ENCODE measurements at places on chromosomes 7 and 10.

GRCh38 chr7:142405122-142405765, 147.4 kb upstream of the PRSS58 start:
- DNase-seq: no peak

DNA sequence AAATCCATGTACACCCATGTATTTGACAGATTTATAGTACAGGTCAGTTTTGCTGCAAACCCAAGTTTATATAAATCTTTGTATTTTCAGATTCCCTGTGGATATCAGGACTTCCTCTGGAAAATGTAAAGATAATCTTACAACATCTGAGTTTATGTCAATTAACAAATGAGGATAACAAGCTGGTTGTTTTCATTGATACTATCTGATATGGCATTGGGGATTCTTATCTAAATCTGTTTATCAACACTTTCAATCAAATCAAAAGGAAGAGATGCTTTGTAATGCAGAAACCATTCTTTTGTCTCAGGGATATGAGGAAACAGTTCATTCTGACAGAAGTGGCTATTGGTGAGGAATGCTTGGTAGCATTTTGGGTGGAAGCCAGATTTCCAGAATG, 64.9 kb upstream of the FAM204A start:
- no peak for DNase-seq

DNA sequence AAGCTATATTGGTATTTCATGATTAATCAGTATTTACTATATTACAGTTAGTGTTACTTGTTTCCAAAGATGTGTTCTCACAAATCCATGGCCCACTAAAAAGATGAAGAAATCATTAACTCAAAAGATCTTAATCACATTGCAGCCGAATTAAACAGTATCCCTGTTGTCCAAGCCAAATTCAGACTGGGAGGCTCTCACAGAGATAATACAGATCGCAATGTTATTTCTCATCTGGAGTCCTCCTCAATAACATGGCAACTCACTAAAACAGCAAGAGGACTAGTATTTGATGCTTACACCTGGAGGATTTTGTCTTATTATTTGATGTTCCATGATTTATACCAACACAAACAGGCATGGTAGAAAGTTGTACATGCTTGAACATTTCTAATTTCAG, 23.4 kb downstream of the CYP51A1 start:
- DNase-seq: no peak

DNA sequence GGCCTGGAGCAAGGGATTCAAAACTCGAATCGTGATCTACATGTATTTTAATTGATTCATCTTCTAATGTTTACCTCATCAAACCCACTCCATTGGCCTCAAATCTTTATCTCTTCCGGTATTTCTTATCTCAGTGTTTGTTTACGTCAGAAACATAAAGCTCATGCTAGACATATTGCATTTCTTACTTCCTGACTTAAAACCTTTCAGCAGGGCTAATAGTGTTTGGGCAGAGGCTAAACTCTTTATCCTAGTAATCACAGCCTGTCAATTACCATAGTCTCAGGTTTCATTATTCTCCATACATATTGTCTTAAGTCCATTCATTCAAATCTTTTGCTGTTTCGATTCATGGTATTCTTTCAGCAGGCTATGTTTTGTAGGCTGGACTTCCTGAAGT, 81.3 kb upstream of the AGR3 start:
- no peak for DNase-seq

GRCh38 chr7:31315758-31316157, 24.8 kb downstream of the NEUROD6 start:
- no peak for DNase-seq

GRCh38 chr7:21086688-21087087, 300.0 kb upstream of the SP8 start:
- no peak for DNase-seq

DNA sequence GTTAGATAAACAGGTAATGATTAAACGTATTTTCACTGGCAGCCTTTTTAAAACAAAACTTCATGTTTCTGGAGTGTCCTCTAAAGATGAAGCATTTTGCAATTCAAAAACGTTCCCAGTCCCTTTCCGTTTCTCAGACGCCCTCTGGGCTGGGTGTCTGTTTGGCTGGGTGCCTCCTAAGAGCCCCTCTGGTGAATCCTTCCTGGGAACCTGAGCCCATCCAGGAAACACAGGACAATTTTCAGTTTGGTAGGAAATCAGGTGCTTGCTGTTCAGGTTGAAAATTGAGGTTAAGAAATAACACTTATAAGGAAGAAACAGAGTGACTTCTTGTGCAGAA, 76.7 kb downstream of the CHN2 start:
- no peak for DNase-seq

DNA sequence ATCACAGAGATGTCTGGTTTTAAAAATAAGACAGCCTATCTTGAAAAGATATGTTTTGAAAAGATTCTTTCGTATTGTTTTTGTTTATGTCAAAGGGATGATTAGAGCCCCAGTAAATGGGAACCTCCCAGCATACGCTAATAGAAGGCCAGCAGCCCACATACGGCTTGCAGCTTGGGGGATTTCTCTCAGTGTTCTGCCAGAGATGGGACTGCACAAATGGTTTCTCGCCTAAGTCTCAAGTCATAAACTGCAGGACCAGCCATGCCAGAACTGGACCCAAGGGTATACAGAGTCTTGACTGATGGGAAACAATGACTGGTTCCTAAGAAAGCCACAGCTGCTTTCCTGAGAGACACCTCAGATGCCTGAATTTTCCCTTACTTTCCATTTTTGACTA, 306.9 kb upstream of the DGKB start:
- no peak for DNase-seq

GRCh38 chr7:40506158-40506557, 371.4 kb downstream of the SUGCT start:
- DNase-seq: no peak

DNA sequence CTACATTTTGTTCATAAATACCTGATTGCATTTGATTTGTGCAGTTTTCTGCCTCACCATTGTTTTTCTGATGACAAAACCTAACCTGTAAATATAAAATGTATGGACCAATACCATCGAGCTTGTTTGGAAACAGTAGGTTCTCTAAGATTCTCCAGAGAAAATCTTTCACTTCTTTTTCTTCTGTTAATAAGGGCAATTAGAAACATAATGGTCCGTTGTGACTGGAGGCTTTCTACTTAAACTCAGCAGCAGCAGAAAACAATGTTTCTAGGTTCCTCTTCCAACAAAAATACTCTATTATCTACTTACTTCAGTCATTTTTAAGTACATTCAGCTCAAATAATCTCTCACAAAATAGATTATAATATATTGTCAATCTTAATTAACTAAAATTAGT, 601.5 kb downstream of the PHTF2 start:
- no peak for DNase-seq

DNA sequence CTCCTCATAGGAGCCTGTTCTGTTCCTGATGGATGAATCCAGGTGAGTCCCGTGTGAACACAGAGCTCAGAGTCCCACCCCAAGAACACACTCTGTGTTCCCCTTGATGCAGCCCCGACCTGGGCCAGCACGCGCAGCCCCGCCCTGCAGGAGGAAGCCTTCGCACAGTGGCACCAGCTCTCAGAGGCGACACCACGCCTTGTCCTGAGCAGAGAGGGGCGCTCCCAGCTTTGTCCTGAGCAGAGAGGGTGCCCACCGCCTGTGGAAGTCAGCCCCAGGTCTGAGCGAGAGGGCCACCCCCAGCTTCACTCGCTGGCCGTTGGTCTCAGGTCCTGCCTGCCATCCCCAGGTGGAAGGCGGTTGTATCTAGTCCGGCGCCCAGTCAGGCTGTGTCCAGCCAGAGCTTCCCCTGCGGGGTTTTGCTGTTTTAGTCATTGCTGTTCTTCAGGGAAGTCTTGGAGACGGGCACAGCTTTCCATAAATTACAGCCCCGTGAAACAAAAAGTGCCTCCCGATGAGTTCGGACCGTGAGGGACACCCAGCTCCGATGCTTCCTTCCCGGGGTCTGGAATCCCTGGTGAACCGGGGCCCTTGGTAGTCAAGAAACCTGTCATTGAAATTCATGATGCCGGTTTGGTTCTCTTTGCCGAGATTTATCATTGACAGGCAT, 43.6 kb downstream of the NKX6-2 start:
- no peak for DNase-seq

DNA sequence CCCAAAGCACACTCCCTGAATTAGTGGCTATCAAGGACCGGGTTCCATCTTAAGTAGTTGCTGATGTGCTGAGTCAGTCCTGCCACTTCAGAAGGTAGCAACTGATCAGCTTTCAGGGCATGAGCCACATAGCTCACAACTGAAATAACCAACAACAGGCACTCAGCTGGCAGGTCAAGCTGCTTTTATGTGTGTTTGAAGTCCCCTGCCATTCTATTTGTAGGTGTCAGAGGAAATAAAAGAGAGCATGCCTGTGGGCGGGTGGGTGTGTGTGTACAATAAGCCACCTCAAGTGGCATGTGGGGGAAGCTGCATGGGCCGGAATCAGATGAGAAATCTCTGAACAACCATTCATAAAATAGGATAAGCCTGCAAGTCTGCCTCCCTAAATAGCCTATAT, 114.3 kb upstream of the YAE1 start:
- no peak for DNase-seq

DNA sequence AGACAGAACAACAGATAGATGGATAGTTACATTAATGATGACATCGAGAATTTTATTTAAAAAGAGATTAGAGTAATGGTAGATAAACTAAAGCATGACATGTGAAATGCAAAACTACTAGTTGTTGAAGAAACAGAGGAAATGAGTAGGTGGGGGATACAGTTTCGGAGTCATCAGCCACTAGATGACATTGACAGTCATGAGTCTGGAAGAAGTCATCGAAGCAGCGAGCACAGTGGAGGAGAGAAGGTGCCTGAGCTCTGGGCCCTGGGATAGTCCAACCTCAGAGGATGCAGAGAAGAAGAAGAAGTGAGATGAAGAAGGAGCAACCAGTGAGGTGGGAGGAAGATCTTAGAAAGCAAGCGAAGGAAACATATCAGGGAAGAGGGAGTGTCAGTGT, 20.2 kb upstream of the SEC61A2 start:
- no peak for DNase-seq

GRCh38 chr7:98227939-98228338, 16.7 kb downstream of the BHLHA15 start:
- no peak for DNase-seq

DNA sequence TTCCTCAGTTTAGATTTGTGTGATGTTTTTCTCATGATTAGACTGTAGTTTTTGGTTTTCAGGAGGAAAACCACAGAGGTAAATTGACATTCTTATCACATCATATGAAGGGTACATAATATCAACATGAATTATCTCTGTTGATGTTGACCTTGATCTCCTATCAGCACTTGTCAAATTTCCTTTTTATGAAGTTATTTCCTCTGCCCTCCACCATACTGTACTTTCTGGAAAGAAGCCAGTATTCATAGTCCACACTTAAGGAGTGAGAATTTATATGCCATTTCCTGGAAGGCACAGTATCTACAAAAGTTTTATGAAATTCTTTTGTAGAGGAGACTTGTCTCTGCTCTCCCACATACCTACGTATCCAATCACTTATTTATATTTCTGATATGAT, 807.2 kb upstream of the MBL2 start:
- no peak for DNase-seq

DNA sequence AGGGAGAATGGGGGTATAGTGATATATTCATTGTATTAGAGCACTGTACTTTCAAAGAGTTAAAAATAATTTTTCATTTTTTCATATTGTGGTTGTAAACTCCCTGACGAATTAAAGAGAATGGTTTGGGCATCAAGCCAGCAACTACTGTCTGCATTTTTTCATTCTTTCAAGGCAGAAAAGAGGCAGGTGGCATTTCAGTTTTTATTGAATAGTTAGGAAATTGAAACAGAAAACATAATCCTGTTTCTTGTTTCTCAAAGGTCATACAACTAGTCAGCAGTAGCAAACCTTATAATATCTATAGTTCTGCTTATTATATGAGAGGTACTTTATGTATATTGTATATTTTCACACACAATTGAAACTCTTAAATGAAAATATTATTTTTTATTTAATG, 303.9 kb upstream of the KCND2 start:
- no peak for DNase-seq

DNA sequence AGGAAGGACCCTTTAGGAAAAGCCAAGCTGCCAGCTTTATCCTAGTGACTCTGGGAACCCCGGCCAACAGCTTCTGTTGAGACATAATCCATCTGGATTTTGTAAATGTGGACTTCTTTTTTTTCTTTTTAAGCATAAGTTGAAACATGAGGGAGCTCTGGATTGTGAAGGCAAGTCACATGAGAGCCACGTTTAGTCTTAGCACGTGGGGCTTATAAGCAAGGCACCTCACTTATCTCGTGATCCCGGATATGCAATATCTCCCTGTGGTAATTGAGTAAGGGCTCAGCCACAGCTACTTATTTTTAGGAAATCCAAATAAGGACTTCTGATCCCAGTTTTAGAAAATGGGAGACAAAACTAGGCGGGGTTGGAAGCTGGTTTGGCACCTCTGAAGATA, 111.2 kb upstream of the PTN start:
- no peak for DNase-seq

- DNase-seq: no peak
These were observed 314.3 kb downstream of the HPSE2 start for GRCh38 chr10:98921316-98921715.

DNA sequence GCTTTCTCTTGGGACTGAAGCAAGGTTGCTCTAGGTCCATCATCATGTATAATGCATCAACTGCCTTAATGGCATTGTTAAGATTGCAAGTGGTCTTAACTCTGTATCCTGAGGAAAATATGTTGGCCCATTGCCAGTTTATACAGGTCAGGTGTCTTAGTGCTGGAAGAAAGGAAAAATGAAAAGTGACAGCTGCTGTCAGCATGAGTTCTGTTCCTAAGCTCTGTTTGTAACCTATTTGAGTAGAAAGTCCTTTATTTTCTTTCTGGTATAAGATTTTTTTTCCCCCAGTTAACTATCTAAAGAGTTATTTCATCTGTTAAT, 127.2 kb downstream of the SRI start:
- no peak for DNase-seq

GRCh38 chr7:63096141-63096540, 902.5 kb upstream of the ZNF722 start:
- DNase-seq: no peak

- DNase-seq: no peak
These were observed 135.3 kb downstream of the KIAA1217 start for GRCh38 chr10:24344279-24344678.

DNA sequence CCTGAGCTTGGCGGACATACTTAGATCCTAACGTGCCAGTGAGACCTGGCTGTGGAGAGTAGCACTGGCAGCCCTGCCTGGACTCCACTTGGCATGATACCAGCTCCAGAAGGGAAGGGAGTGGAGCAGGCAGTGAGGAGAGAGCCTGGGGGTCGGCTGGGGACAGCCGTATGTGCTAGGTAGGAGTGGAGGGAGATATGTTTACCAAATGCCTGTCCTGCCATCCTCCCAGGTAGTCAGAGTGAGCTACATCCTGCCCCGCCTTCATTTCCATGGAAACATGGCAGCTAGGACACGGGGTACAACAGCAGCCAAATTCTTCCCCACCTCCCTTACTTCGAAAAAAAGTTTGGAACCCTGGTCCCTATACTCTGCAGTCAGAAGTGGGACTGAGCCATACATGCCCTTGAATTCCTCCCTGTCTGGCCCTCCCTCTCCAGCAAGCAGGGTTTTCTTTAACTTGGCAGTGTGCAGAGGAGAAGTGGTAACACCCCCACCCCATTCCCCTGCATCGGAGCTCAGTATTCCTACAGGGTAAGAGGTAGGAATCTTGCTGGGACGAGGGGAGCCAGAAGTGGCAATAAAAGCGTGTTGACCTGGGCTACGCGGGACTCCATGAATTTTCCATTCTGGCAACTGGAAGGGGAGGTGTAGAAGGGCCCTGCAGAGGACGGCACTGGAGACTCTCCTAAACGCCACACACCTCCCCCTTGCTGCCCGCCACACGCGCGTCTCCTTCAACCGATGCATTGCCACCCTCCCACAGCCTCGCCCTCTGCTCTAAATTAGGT, 20.0 kb upstream of the SMO start:
- DNase-seq: no peak

- DNase-seq: no peak
These were observed 346.0 kb downstream of the PHF14 start for GRCh38 chr7:11319491-11320274.
